ENCODE measurements at places on chromosomes 7 and 10.

DNA sequence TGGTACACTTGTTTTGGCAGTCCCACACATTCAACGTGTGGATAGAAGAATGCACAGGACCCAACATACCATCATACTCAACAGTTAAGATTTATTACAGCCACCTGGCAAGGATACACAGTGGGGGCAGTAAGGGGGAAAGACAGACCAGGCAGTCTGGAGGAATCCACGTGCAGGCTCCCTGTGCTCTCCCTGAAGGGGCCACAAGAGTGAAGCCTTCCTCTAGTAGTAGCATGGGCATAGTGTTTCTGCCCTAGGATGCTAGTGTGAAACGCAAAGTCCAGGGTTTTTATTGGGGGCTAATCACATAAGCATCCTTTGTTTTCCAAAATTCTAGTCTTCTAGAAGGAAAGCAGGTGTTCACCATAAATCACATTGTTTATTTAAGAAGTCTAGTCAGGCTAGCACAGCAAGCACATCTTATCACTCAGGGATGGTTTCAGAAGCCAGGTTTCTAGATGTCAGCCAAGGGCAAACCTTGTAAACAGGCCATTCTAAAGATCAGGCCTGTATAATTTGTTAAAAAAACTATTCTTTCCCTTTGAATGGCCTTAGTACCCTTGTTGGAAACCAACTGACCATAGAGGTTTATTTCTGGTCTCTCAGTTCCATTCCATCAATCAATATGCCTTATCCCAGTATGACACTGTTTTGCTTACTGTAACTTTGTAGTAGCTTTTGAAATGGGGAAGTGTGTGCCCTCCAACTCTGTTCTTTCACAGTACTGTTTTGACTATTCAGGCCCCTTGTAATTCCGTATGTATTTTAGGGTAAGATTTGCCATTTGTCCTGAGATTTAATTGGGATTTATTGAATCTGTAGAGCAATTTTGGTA lies 12.4 kb upstream of the TFAM start:
- DNase-seq: no peak

- DNase-seq: no peak
Observed at GRCh38 chr7:97580205-97580604, 151.7 kb upstream of the TAC1 start.

- no peak for DNase-seq
Observed at GRCh38 chr10:90775351-90776028, 82.3 kb downstream of the HTR7 start.

DNA sequence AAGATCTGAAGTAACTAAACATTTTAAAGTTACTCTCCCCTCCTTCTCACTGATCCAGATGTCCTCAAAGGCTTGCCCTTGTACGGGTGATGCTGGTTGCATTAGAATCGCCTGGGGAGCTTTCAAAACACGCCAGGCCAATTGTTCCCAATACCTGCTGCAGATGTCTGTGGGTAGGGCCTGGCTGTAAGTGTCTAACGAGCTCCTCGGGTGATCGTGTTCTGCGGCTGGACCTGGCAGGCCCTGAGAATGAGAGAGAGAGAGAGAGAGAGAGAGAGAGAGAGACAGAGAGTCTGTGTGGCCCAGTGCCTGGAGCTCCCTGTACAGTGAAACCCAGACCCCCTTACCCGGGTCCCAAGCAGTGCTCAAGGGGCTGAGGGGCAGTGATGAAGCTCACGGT lies 8.4 kb downstream of the COL13A1 start:
- DNase-seq: no peak

DNA sequence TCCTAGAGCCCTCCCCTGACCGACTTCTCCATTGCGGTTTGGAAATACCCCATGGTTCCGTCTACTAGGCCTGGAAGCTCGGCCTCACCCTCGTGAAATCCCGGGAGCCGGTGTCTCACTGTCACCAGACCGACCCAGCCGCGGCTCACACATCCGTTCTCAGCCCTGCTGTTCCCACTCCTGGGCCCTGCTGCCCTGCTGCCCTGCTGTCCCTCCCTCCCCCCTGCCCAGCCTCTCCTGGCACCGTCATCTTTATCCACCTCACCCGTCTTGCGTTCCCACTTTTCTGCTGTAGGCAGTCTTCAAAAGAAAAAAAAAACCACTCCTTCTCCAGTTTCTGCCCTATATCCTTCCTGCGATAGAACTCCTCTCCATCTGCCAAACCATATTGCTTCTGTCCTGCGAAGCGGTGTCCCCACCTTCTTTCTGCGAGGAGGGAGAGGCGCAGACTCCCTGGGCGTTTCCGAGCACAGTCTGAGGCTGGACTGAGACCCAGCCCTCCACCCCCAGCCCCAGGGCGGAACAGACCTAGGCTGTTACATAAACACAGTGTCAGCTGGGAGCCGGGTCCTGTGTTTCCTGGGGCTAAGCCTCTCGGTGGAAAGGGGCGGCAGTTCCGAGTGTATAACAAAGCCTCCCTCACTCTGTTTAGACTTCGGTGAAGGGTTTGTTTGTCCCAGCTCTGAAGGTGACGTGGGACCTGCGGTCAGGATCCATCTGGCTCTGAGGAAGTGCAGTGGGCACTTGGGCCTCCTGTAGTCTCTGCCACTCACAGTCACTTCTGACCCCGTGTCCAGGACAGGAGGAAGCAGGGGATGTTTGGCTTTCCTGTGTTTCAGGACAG lies 2.8 kb downstream of the AGAP3 start:
- no peak for DNase-seq

GRCh38 chr10:126669168-126669567 lies 1.3 kb downstream of the C10orf90 start:
- DNase-seq: no peak

DNA sequence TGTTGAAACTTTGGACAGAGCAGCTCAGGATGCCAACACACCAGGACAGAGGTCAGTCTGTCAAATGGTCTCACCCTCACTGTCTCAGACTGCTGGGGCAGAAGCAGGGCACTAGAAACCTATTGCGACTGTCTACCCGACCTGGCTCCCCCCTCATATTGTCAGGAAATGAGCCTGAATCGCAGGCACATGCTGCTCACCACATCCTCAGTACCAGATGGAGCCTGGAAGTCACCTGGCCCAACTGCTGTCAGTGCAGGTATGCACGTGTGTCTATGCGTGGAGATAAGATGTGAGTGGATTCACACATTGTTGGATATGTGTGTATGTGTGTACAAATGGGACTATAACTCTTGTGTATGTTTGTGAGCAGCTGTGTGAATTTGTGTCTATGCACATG lies 3.2 kb upstream of the CDHR1 start:
- DNase-seq: no peak

DNA sequence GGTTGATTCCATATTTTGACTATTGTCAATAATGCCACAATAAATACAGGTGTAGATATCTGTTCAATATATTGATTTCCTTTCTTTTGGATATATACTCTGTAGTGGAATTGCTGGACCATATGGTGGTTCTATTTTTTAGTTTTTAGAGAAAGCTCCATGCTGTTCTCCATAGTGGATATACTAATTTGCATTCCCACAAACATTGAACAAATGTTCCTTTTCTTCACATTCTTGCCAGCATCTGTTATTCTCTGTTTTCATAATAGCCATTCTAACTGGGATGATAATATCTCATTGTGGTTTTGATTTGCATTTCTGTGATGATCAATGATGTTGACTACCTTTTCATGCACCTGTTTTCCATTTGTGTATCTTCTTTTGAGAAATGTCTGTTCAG lies 973.7 kb downstream of the REEP3 start:
- DNase-seq: no peak

- DNase-seq: no peak
Observed at GRCh38 chr10:96651998-96652431, 65.2 kb upstream of the TM9SF3 start.

DNA sequence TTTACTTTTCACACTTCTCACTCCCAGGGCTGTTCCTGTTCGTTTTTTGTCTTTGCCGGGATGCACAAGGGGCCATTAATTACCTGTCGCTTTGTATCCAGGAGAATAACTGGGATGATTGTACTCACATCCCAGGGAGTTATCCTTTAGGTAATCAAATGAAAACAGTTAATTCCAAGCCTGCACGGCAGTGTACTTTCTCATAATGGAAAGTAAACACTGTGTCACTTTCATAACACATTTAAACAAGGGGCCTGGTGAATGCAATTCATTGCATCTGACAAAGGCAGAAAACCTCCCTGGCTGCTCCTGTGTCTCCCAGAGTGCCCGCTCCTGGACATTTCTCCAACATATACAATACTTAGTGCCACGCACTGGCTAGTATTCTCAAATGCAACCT lies 138.7 kb upstream of the CELF2 start:
- DNase-seq: no peak

GRCh38 chr7:151851145-151851751 lies 25.7 kb downstream of the PRKAG2 start:
- no peak for DNase-seq

DNA sequence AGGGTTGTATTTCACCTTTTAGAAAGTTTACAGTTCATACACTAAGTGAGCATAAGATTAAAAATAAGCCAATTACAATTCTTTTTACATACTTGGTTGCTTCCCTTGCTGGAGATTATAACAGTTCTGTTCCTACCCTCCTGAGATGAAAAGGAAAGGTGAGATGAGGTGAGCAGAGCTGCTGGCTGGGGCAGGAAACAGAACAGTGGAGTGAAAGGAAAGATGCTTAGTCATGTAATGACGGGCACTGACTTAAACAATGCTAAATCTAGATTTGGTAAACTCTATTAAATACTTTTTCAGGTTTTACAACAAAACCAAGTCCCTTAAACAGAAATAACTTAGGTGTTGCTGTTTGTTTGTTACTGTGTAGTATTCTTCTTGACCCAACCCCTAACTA lies 19.9 kb upstream of the ZEB1 start:
- no peak for DNase-seq

DNA sequence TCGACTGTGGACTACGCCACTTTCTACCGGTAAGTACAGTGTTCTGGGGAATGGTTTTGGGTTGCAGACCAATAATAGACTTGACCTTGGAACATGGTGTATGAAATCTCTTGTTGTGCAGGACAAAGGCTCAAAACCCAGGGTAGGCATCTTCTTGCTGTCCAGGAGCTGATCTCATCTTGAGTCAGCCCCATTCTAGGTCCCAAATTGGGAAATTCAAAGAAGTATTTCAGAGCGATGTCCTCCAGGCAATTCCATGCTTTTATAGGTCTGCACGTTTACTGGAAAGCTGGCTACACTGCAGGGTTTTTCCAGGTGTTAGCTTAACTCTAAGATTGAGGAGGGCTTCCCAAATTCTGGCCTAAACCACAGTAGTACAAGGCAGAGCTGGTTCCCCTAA lies 180.7 kb downstream of the BMPER start:
- no peak for DNase-seq

- no peak for DNase-seq
Observed at GRCh38 chr10:84158550-84158949, 15.1 kb upstream of the GPR15LG start.

GRCh38 chr7:149724661-149725425 lies 48.5 kb downstream of the ZNF467 start:
- no peak for DNase-seq

DNA sequence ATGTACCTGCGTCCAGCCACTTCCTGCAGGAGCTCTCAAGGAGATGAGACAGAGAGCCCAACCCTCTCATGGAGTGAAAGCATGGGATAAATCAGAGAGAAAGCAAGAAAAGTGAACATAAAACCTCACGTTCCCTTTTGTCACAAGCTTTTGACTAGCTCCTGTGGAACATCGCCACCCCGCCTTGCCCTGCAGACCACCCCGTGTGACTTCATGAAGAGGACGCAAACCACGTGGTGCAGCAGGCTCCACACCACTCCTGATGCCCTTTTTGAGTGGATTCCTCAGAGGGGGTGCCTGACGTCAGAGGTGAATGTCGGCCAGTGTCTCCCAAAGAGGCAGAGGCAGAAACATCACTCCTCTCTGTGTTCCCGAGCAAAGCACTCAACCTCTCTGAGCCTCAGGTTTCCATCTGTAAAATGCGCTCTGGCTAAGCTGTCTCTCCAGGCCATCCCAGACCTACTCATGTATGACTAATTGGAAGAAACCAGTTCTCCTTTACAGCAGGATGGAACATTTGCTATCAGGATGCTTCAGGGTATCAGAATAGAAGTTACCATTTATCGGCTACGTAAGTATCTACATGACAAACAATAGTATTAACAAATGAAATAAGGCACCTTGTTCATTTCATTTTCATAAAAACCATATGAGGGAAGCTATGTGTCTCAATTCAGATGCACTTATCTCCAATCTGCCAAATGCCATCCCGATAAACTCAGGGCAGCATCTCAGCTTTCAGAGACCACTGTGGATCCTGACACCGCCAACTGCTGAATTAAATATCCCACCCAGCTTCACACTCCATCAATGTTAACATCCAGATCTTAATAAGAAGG lies 5.3 kb downstream of the ZNF488 start:
- no peak for DNase-seq

DNA sequence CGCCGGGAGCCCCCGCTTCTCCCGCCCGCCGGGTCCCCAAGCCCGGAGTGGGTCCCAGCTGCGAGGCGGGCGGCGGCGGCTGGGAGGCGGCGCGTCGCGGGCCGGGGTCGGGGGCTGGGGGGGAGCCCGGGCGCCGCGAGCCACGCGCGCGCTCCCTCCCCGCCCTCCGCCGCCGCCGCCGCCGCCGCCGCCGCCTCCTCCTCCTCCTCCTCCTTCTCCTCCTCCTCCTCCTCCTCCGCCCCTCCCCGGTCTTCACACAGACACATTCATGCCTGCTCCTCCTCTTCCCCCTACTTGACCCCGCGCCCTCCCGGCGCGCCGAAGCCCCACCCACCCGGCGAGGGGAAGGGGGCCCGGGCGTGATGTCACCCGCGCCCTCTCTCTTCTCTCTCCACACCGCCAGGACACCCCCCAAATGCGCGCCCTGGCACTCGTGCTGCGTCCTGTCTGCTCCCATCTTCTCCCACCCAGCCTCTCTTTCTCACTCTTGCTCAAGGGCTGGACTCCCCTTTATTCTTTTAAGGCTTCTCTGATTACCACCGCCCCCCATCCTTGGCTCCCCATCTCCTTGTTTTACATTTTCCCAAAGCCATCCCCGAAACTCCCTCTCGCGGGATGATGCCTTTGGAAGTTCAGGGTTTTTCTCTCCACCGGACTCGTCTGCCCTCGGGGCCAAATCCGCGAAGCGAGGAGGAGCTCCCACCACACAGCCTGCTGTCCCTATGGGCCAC lies 967 bp upstream of the GLI3 start:
- DNase-seq: no peak

DNA sequence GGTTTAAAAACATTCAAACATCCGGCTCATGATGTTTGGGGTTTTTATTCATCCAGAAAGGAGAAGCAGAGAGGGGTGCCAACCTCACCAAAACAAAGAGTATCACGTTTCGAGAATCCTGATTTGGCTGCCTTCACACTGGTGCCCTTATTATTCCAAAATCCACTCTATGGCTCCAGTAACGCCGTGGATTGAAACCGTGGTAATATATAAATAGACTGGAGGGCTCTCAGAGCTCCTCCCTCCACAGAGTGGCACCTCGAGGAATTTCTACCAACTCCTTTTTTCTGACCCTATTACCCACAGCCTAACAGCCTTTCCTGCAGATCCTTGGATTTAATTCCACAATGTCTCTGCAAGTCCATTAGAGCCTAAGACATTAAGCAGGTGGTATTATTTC lies 353.6 kb downstream of the CRPPA start:
- DNase-seq: no peak

- DNase-seq: no peak
Observed at GRCh38 chr10:86599729-86600128, 54.6 kb upstream of the OPN4 start.
